Esophagus mucosa (tissue), 1 donor: ENCODE measurements at places on chromosomes 3 and 15. TPM values are rescaled to one million over a fixed set of nuclear protein-coding genes. Genes with fewer than 3 reads are reported as not detected.
A peak's percentile ranks its signal among the peaks of the same experiment; 100 is the strongest.

DNA sequence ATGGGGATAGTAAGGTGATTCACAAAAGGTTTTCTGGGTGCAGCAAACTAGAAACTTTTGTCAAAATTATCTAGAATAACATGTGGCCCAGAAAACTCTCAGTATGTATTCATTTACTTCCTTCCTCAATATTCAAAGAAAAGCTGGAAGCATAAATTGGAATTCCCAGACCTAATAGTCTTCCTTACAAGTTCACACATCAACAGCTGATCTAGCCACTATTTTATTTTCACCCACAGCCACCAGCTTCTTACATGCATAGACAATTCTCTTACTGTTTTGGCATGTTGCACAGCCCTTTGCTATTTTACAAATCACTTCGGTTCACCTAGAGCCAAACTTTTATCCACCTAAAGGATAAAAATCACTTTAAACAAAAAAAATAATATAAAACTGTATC lies 647.8 kb upstream of the CCDC54 start:
- ATAC-seq = no peak

- ATAC-seq = no peak
Measured at GRCh38 chr3:144032531-144033239, 61.1 kb downstream of the DIPK2A start.

DNA sequence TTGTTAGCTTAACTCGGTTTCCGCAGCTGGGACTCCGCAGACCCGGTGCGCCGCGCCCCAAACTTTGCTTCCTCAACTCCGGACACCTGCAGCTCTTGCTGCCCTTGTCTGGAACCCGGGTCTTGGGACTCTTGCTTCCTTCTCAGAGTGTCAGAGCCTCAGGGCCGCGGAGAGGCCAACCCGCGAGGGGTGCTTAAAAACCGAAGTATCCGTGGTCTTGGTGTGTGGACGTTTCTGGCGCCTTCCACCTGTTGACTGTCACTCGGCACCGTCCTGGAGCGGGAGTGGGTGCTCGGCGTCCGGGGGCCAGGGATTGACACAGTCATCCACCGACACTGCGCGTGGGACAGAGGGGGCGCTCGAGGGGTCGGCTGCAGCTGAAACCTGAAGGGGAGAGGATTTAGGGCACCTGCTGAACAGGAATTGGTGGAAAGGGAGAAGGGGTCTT lies 386 bp downstream of the SQOR start:
- peak; percentile 35 for ATAC-seq

DNA sequence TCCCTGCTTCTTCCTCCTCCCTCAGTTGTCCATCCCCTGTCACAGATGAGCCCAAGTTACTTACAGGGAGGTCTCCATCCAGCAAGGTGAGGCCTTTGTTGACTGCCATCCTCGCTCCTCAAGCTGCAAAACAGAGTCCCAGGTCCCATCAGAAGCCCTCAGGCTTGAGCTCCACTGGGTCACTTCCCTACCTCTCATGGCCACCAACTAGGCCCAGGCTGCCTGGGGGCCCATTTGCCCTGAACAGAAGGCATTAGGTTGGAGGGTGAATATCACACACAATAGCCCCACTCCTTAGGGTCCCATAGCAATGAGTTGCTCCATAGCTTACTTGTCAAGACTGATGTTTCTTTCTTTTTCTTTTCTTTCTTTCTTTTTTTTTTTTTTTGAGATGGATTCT lies 1.8 kb downstream of the PLIN1 start:
- ATAC-seq = no peak

DNA sequence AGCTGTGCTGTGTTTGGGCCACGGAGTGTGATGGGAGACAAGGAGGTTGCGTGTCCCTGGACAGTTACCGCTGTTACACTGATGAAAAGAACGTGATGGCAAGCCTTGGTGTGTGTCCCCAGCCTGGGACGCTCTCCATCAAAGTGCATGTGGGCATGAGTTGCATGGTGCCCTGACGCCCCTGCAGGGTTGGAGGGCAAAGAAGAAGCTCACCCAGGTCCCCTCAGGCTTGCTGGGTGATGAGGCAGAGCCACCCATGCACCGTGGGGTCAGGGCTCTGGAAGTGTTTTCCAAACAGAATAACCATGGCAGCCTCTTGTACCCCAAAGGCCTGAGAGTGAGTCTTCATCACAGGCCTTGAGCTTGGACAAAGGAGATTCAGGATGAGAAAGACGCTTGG lies 189.2 kb downstream of the ATP10A start:
- no peak for ATAC-seq

DNA sequence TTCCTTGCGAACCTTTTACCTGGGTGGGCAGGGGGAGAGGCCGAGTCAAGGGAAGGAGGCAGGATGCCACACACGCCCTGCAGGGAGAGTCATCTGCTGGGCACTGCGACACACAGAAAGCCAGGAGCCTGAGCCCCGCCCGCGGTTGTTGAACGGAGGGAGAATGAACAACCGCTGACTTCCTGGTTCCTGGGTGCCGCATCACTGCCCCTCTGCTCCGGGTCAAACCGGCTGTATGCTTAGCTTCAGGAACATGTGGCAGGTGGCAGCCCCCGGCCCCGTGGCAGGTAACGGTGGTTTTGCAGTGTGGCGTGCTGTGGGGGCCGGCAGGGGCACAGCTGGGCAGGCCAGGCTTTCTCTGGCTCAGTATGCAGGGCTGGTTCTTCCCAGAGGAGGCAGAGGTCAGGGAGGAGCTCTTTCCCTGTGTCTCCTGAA lies 33.4 kb downstream of the APBA2 start:
- ATAC-seq = no peak

DNA sequence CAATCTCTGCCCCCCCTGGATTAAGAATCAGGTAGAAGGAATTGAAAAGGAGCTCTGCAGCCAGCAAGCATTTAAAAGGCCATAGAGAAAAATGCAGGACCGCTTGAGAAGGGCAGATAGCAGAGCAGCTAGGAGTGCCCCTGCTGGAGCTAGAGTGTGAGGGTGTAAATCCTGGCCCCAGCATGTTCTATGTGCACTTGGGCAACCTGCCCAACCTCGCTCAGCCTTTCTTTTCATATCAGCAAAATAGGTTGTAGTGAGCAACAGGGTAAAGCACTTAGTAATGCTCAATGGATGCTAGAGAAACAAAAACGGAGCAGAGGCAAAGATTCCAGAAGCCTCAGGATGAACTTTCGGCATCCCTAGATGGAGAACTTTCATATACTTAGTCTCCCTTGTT lies 25.0 kb upstream of the THBS1 start:
- ATAC-seq = peak; percentile 48

- ATAC-seq = no peak
Measured at GRCh38 chr3:7166460-7166859, 305.5 kb downstream of the GRM7 start.

DNA sequence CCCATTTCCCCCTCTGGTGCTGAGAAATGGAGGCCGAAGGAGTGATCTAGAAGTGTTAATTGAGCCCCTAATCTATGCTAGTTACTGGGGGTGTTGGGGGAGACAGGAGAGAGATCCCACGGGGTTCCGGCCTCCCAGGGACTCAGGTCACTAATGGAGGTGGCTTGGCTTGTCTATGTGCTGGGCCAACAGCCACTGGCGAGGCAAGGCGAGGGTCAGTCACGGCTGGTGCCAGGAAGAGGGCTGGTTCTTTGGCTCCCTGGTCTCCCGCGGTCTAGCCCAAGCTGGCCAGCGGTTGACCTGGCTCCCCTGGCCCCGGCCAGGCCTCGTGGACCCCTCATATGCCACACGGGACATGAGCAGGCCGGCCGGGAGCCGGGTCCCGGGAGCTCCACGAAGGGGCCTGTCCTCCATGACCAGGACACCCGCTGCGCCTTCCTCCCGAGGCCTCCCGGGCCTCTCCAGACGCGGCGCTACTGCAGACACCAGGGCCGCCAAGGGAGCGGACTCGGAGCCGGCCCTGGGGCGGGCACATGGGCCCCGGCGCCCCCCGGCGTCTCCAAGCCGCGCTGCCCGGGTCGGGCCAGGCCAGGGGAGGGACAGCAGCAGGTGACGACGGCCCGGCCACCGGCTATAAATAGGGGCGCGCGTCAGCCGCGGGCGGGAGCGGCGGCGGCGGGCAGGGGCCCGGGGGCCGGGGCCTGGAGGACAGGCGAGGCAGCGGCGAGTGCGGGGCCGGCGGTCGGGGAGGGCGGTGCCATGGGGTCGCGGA lies at the start of gene ALPK3:
TSS of gene ALPK3 (plus strand) at position 663 of the 772 bp plus-strand sequence. CDS start at position 760, 97 bp downstream.
- peak; percentile 12 for ATAC-seq

- no peak for ATAC-seq
Measured at GRCh38 chr3:147945968-147946519, 536.9 kb downstream of the ZIC1 start.

DNA sequence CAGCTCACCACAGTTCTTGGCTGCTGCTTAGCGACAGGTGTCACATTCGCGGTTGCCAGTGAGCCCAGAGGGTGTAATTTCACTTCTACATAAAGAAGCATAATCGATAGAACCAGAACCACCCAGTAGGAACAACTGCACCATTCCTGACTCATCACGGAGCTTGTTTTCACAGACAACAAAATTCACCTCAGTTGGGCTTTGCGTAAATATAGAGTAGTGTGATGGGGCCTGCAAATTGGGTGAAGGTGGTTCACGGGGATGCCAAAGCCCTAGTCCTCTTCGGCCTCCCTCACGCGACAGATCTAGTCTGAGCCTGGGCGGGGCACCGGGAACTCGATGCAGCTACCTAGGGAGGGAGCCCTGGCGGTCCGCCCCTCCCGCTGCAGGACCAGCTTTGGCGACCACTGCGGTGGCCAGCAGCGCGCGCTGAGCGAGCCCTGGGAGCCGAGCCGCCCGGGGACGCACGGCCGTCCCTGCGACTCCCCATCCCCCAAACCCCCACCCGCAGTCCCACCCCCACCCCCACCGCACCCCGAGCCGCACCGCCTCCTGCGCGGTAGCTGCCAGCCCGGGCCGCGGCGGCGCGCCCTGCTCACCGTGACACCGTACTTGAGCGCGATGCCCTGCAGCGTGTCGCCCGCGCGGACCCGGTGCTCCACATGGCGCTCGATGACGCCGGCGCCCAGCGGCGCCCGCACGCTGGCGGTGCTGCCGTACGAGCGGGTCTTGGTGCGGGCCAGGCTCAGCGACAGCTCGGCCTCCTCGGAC lies 519 bp downstream of the LYSMD2 start:
- peak; percentile 73 for ATAC-seq

ACOX2 gene
- 14.3 TPM for total RNA-seq

SMCO1 gene
- total RNA-seq = not detected

CAND2 gene
- total RNA-seq = 1.1 TPM
